ENCODE measurements at places on chromosomes 3 and 15. TPM values are rescaled to one million over a fixed set of nuclear protein-coding genes. Genes with fewer than 3 reads are reported as not detected.

RPUSD2 gene
- 8.3 TPM for total RNA-seq

DNA sequence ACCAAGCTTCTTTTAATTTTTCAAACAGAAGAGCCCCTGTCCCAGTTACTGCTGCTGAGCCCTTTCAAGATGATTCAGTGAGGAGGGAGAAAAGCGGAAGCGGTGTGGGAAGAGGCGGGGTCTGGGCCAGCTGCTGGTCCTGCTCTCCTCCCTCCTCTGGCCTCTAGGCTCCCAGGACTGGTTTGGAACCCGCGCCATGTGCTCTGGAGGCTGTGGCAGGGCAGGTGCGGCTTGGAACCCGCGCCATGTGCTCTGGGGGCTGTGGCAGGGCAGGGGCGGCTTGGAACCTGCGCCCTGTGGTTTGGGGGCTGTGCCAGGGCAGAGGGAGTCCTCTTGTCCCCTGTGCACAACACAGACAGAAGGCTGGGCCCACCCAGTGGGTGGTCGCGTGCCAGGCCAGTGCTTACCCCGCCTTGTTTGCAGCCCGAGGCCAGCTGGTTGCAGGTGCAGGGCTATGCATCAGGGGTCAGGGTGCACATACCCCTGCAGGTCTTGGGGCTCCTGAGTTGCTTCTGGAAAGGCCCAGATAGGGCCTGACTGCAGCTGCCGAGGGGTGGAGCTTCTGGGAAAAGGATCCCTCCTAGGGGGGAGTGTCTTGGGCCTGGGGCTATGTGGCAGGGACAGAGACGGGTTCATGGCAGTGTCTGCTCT is 12.2 kb downstream of the ALG1L2 start:
- H3K4me1 ChIP-seq: peaks cover 8% of the 10 kb centered on the region
- H3K4me3 ChIP-seq: peak overlapping the region; percentile 28
- peak; percentile 85 for DNase-seq
- H3K27ac ChIP-seq: no peak overlapping the region
- H3K27me3 ChIP-seq: no peaks in the 10 kb centered on the region

TYRO3 gene
- total RNA-seq: 20.7 TPM

GRCh38 chr3:158961471-158961870 is 159.6 kb downstream of the MFSD1 start:
- H3K4me3 ChIP-seq: no peak overlapping the region
- H3K4me1 ChIP-seq: no peaks in the 10 kb centered on the region
- H3K36me3 ChIP-seq: no peaks in the 10 kb centered on the region

IMPDH2 gene
- total RNA-seq: 90.8 TPM

DNA sequence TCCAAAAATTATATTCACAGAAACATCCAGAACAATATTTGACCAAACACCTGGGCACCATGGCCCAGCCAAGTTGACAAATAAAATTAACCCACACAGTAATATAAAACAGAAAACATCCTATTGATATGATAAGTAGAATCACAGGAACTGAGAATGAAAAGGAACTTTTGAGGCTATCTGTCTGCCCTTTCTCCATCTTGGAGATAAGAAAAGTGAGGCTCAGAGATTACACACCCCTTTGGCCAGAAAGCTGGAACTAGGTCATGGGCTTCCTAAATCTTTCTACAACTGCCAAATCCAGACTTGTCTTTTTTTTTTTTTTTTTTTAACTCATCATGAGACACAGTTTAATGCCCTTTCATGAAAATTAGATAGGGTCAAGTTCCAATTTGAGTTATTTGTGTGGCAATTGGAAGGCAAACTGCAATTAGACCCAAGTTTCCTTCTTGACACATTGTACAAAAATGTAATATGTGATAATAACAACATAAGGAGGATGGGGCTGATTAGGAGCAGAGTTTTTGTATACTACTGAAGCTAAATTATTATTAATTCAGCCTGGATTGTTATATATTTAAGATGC is 137.2 kb downstream of the RPL22L1 start:
- no peak for DNase-seq
- no peak overlapping the region for H3K4me3 ChIP-seq
- H3K4me1 ChIP-seq: no peaks in the 10 kb centered on the region
- no peak overlapping the region for H3K27ac ChIP-seq
- no peaks in the 10 kb centered on the region for H3K27me3 ChIP-seq
- no peaks in the 10 kb centered on the region for H3K36me3 ChIP-seq

DNA sequence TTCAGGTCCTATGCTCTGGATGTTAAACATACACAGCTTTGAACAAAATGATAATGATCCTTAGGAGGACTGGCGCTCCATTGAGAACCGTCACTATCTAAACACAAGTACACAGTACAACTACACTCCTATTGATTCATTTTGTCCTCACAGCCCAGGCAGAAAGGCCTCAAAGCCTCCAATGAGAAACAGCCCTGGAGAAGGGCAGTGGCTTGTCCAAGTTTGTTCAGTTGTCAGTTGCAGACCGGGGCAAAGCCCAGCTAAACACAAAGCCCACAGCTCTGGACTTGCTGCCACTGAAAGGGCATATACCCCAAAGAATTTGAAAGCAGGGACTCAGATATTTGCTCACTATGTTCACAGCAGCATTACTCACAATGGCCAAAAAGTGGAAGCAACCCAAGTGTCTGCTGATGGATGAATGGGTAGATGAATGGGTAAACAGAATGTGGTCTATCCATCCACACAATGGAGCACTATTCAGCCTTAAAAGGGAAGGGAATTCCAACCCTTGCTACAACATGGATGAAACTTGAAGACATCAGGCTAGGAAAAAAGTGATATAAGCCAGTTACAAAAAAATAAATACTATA is 34.7 kb downstream of the NUP210 start:
- H3K4me3 ChIP-seq: no peak overlapping the region
- no peak overlapping the region for H3K27ac ChIP-seq
- H3K36me3 ChIP-seq: peaks cover 61% of the 10 kb centered on the region

- no peak for DNase-seq
- H3K36me3 ChIP-seq: peaks cover 8% of the 10 kb centered on the region
- H3K4me1 ChIP-seq: peaks cover 4% of the 10 kb centered on the region
- no peak overlapping the region for H3K4me3 ChIP-seq
- H3K27me3 ChIP-seq: peaks cover 3% of the 10 kb centered on the region
Observed at GRCh38 chr15:40430271-40430805, 10.4 kb upstream of the BAHD1 start.

- no peaks in the 10 kb centered on the region for H3K36me3 ChIP-seq
- no peak overlapping the region for H3K27ac ChIP-seq
- no peaks in the 10 kb centered on the region for H3K4me1 ChIP-seq
- H3K27me3 ChIP-seq: no peaks in the 10 kb centered on the region
- no peak overlapping the region for H3K4me3 ChIP-seq
- DNase-seq: no peak
Observed at GRCh38 chr15:66631616-66632263, 65.9 kb upstream of the LCTL start.

- H3K27ac ChIP-seq: no peak overlapping the region
- no peak for DNase-seq
- H3K4me3 ChIP-seq: no peak overlapping the region
- no peaks in the 10 kb centered on the region for H3K27me3 ChIP-seq
Observed at GRCh38 chr3:8581806-8582445, 62.7 kb downstream of the SSUH2 start.

DNA sequence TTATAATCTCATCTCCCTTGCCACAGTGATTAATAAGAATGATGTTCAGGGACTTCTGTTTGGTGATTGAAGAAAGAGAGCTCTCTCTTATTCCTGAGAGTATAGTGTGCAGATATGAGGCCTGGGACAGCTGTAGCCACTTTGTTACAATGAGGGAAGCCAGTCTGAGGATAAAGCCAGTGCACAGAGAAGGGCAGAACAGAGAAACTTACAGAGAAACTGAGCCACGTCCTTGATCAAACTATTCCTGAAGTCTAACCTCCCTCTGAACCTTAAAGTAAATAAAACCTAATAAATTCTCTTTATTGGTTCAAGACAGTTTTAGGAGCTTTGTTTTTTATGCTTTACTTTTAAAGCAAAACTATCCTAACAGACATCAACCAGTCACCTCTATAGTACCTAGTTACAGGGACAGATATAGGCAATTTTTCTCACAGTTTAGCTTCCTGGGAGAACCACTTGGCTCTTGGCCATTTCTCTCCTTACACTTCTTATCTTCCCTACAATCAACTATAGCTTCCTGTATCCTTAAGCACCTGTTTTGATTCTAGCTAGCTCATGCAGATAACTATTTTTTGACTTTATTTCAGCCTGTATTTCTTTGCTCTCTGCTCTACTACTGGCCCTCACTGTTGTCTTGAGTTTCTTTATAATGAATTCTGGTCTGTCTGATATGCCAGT is 284.4 kb downstream of the SHQ1 start:
- no peak for DNase-seq
- H3K27ac ChIP-seq: no peak overlapping the region
- H3K36me3 ChIP-seq: no peaks in the 10 kb centered on the region

MNS1 gene
- 0.56 TPM for total RNA-seq

- no peaks in the 10 kb centered on the region for H3K36me3 ChIP-seq
- H3K4me1 ChIP-seq: no peaks in the 10 kb centered on the region
- H3K27ac ChIP-seq: no peak overlapping the region
- H3K4me3 ChIP-seq: no peak overlapping the region
- H3K27me3 ChIP-seq: no peaks in the 10 kb centered on the region
Observed at GRCh38 chr3:123543950-123544349, 40.9 kb downstream of the HACD2 start.

PSTPIP1 gene
- total RNA-seq: 62.0 TPM

GRCh38 chr3:119524931-119525662 is 26.8 kb downstream of the TIMMDC1 start:
- no peak overlapping the region for H3K4me3 ChIP-seq
- H3K36me3 ChIP-seq: peaks cover 33% of the 10 kb centered on the region
- H3K27me3 ChIP-seq: no peaks in the 10 kb centered on the region
- DNase-seq: no peak
- H3K4me1 ChIP-seq: no peaks in the 10 kb centered on the region

GRCh38 chr3:184320104-184320445 is 5.7 kb downstream of the EIF4G1 start:
- peaks cover 73% of the 10 kb centered on the region for H3K36me3 ChIP-seq
- H3K27me3 ChIP-seq: no peaks in the 10 kb centered on the region
- peak overlapping the region; percentile 97 for H3K27ac ChIP-seq

MESD gene
- total RNA-seq: 25.4 TPM

- H3K4me3 ChIP-seq: no peak overlapping the region
- H3K27ac ChIP-seq: peak overlapping the region; percentile 51
Observed at GRCh38 chr3:127789990-127790881, 32.1 kb downstream of the MGLL start.

SERPINI2 gene
- not detected for total RNA-seq

ZMYND10 gene
- total RNA-seq: 1.2 TPM

DNA sequence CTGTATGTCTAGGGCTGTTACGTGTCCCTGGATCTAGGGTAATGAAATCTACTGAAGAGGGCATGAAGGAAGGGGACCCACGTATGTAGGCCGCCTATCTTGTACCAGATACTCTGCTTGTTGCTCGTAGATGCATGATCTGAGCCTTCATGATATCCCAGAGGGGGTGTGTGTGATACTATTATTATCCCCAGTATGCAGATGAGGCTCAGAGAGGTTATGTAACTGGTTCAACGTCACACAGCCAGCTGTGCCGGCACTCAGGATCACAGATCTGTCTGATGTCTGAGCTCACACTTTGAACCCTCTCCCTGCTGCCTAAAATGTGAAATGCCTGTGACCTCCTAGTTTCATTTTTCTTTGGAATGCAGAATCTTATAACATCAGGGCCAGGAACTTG is 36.2 kb upstream of the SEC13 start:
- no peak overlapping the region for H3K27ac ChIP-seq
- DNase-seq: no peak
- H3K4me3 ChIP-seq: no peak overlapping the region
- H3K4me1 ChIP-seq: peaks cover 6% of the 10 kb centered on the region
- no peaks in the 10 kb centered on the region for H3K36me3 ChIP-seq

- no peaks in the 10 kb centered on the region for H3K36me3 ChIP-seq
- H3K4me1 ChIP-seq: peaks cover 28% of the 10 kb centered on the region
- no peak overlapping the region for H3K4me3 ChIP-seq
Observed at GRCh38 chr3:184715943-184716621, 4.2 kb upstream of the MAGEF1 start.

EFCC1 gene
- total RNA-seq: 11.2 TPM

PTH1R gene
- 21.9 TPM for total RNA-seq

- no peak for DNase-seq
- no peak overlapping the region for H3K4me3 ChIP-seq
- no peaks in the 10 kb centered on the region for H3K4me1 ChIP-seq
Observed at GRCh38 chr3:148453781-148454191, 243.9 kb upstream of the AGTR1 start.

PTX3 gene
- 21.4 TPM for total RNA-seq

- H3K27ac ChIP-seq: no peak overlapping the region
- no peaks in the 10 kb centered on the region for H3K36me3 ChIP-seq
- no peaks in the 10 kb centered on the region for H3K4me1 ChIP-seq
Observed at GRCh38 chr15:66921319-66921915, 144.0 kb upstream of the SMAD3 start.

GRCh38 chr15:60763688-60764087 is 284.7 kb upstream of the ICE2 start:
- no peak overlapping the region for H3K27ac ChIP-seq
- no peaks in the 10 kb centered on the region for H3K27me3 ChIP-seq
- H3K36me3 ChIP-seq: no peaks in the 10 kb centered on the region
- H3K4me3 ChIP-seq: no peak overlapping the region
- no peak for DNase-seq

DNA sequence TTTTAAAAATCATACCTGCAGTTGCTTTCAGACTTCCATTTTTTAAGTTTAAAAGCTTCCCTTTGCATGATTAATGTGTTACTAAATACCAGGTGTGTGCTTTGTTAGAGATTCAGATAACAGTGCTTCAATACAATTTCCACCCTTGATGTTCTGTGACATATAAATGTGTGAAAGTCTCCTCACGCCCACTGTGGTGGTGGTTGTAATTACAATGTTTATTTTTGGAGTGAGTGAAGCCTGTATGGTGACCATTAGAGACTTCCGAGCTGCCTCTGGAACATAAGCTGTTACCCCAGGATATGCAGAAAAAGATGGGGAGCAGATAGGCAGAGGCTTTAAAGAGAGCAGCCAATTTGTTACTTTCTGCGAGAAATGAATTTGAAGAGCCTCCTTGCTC is 57.2 kb downstream of the P3H2 start:
- H3K4me1 ChIP-seq: peaks cover 11% of the 10 kb centered on the region
- H3K36me3 ChIP-seq: no peaks in the 10 kb centered on the region
- no peak overlapping the region for H3K4me3 ChIP-seq

DNA sequence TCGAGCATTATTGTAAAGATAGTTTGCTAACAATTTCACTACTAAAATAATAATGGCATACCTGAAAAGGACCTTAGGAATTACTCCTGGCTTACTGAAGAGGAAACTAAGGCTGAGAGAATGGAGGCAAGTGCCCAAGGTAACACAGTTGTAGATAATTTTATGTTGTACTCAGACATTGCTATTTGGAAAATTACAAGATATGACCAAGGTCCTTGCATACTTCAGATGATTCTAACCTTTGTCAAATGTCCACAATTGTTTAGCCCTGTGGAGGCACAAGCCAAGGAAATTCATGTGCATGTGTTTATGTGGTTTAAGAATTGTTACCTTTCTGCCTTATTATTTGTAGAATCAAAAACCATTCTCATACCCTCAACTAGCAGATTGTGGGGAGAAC is 105.7 kb downstream of the TUSC7 start:
- no peaks in the 10 kb centered on the region for H3K27me3 ChIP-seq
- H3K4me1 ChIP-seq: no peaks in the 10 kb centered on the region
- no peaks in the 10 kb centered on the region for H3K36me3 ChIP-seq
- DNase-seq: no peak
- no peak overlapping the region for H3K27ac ChIP-seq
